Activated T-helper 9 cell treated with anti-CD3 and anti-CD28 coated beads, Interleukin-2, amount 50 U/mL, for 16 hours (primary cell): ENCODE measurements at places on chromosomes 11 and 22.

DNA sequence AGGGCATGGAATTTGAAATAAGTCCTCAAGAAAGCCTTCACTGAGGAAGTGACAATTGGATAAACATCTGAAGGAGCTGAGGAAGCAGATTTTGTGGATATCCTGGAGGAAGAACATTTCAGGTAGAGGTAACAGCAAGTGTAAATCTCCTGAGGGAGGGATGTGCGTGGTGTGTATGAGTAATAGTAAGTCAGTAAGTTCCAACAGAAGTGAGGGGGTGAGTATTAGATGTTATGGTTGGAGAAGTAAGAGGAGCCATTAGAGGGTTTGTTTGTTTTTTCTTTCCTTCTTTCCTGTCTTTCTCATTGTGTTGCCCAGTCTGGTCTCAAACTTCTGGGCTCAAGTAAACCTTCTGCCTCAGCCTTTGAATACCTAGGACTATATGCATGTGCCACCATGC lies 29.0 kb downstream of the ANKRD42 start:
- no peak for DNase-seq

- DNase-seq, result no peak
These were observed 17.3 kb downstream of the PHLDA2 start for GRCh38 chr11:2911785-2912391.

DNA sequence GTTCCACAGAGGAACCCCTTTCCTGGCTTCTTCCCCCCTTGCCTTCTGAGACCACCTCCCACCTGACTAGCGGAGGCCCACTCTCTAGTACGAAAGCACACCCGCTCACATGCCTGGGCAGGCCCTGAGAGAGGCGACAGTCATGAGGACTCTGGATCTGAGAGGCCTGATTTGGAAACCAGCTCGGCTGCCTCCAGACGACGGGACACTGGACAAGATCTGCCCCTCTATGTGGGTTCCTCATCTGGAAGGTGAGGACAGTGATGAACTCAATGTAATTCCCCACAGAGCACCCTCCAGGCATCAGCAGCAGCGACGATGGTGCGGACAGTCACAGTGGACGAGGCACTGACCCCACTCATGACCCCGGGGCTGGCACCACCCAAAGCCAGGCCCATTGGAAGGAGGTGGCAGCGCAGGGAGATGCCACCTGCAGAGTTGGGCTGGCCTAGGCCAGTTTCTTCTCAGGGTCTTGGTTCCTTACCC lies 7.5 kb downstream of the SULT4A1 start:
- no peak for DNase-seq

DNA sequence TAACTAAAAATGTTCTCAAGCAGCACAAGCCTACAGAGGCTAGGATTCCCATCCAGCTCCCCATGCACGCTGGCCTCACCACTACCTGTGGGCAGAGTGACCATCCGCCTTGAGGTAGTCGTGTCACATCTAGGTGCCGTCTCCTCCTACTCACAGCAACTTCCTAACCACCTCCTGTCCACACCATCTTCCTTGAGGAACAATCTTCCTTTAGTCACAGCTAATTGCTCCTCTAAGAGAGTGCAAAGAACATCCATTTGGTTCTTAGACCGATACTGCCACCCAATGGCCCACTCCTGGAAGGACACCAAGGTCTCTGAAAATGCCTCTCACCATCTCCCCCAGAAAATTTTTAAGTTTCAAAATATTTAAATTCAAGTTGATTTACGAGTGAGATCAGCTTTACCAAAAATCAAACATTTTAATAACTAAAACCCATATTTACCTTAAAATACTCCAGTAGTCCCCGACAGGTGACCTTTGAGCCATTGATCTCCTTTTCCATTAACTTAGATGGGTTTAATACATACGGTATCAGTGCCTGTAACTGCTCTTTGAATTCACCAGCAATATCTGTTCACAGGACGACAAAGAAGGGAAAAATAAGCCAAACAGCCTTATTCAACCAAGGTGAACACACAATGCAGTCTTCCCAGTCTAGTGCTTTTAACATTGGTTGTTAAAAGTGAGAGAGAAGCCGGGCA lies 21.7 kb upstream of the PLAAT3 start:
- peak; percentile 39 for DNase-seq

DNA sequence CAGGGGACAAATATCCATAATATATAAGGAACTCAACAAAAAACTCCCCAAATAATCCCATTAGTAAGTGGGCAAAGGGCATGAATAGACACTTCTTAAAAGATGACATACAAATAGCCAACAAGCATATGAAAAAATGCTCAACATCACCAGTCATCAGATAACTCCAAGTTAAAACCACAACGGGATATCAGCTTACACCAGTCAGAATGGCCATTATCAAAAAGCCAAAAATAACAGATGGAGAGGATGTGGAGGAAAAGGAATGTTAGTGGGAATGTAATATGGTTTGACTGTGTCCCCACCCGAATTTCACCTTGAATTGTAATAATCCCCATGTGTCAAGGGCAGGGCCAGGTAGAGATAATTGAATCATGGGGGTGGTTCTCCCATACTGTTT lies 350.1 kb downstream of the GUCY1A2 start:
- DNase-seq, result no peak

- DNase-seq, result no peak
These were observed 275.6 kb downstream of the GRM5 start for GRCh38 chr11:88790182-88790581.

DNA sequence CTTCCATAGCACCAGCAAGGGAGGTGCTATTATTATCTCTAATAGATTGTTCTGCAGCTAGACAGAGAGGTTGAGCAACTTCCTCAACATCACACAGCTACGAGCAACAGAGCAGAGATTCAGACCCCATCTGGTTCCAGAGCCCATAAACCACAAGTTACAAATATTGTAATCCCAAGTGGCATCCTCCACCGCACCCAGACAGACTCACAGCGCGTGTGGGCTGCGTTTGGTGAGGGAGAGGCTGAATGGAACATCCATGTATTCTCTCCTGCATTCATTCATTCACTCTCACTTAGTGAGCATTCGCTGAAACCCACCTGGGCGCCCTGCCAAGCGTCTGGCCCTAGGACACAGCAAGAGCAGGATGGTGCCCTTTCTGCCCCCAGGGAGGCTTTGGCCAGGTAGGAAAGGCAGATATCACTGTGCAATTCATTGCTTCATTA lies 33.5 kb downstream of the LIF start:
- DNase-seq, result no peak

DNA sequence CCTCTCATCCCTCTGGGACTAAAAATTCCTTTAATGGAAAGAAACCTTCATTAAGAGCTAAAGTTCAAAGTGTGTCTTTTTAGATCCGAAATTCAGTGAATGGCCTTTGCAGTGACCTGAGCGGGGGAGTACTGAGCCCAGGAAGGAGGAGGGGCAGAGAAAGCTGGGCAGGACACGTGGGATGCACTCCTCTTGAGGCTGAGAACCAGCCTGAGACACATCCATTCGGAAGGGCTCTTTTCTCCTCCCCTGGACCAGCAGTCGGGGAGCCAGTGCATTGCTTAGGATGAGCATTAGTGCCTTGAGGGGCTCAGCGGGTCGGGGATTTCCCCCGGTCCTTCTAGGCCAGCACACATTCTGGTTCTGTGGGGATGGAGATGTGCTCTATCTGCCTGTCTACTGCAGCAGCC lies 258.9 kb upstream of the B3GAT1 start:
- no peak for DNase-seq

DNA sequence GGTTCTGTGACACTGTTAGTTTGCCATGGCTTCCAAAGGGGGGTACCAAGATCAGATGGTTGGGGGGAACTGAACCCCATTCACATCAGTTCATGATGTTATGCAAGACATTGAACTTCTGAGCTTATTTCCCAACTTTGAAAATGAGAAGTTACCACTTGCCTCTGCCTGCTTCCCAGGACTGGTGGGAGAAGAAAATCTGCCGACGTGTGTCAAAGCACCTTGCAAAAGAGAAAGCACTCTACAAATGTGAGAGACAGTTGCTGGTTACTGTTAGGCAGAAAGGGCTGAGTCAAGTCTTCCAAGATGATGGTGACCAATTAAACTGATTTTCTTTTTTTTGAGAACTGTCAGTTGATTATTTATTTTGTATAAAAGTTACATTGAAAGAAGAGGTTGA lies 45.6 kb downstream of the SMCO4 start:
- DNase-seq, result no peak

DNA sequence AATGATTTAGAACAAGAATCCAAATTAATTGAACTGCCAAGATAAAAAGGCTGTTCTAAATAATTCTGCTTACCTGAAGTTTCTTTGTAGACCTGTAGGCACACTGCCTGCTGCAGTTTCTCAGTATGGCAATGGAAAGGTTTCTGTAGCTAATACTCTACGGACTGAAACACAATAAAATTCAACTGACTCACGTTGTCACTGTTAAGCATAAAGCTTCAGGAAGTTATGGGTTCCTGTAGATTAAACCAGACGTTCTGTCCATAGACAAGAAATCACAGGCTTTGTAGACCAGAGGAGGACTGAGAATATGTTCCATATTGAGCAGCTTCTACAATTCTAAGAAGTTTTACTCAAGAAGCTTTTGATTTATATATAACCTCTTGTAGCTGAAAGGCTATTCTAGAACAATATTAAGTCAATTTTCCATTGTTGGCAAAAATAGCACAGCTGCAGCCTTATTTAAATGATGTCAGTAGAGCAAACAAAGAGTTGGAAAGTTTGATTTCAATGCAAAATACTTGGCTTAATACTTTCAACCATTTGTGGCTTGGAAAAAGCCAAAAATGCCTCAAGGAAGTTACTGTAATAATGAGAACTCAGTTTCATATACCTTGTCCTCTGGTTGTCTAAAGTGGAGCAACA lies at the start of gene GLYATL2:
GLYATL2 (minus strand) TSS at position 344 of the 645 bp plus-strand sequence. CDS start 5,092 bp downstream, outside the sequence.
- DNase-seq, result no peak

- no peak for DNase-seq
These were observed 3.0 kb downstream of the TMEM80 start for GRCh38 chr11:698493-699115.

DNA sequence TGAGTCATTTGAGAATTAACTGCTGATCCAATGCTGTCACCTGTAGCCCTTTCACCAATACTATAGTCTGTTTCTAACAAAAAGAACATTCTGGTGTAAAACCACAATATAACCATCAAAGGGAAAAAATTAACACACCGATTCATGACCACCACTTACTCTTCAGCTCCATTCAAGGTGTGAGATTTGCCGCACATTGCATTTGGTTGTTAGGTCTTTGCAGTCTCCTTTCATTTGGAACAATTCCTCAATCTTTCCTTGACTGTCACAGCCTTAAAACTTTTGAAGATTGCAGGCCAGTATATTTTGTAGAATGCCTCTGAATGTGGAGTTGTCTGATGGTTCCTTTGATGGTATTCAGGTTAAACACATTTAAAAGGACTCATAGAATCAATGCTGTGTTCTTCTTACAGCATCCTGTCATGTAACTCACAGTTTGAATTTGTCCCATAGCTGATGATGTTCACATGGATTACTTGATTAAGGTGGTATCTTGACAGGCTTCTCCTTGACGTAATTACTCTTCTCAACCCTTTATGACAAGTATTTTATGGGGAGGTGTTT lies 63.6 kb downstream of the TNRC6B start:
- DNase-seq, result no peak

DNA sequence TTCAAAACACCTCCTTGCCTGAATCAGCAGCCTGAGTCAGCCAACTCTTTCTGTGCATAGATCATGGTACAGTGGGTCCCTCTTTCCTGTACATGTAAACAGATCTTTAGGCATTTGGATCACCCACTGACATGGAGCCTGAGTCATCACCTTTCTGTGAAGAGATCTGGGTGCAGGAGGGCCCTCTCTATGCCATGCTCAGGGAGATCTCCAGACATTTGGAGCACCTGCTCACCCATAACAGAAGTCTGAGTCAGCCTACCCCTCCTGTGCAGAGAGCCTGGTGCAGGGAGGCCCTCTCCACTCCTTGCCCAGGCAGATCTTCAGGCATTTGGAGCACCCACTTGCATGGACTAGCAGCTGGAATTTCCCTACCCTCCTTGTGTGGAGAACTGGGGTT lies 56.2 kb upstream of the GLYAT start:
- DNase-seq, result no peak

GRCh38 chr11:110446594-110446993 lies 16.8 kb downstream of the FDX1 start:
- DNase-seq, result no peak

- no peak for DNase-seq
These were observed 21.6 kb downstream of the NNMT start for GRCh38 chr11:114317787-114318137.

DNA sequence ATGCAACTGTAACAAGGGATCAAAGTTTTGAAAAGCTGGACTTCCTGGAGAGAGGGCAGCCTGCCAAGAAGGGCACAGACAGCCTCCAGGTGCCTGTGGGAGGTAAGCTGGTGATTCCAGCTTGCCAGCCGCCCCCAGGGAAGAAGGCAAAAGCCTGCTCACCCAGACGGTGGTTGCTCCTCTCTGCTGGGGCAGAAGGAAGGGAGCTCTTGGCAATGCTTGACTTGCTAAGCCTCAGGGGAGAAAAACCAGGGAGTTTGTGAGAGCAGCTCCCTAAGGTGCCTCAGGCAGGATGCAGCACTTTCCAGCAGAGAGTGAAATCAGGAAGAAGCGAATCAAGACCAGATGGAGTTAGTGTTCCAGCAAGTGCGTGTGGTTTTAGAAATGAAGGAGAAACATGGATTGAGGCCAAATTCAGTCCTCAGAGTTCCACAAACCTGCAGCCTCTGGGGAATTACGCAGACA lies 553.6 kb downstream of the BUD13 start:
- DNase-seq, result no peak

- no peak for DNase-seq
These were observed 223.2 kb downstream of the DYNC2H1 start for GRCh38 chr11:103332409-103332808.

GRCh38 chr11:1224111-1224490 lies 1.2 kb downstream of the MUC5B start:
- no peak for DNase-seq

- no peak for DNase-seq
These were observed 51.0 kb downstream of the NF2 start for GRCh38 chr22:29654420-29654819.

DNA sequence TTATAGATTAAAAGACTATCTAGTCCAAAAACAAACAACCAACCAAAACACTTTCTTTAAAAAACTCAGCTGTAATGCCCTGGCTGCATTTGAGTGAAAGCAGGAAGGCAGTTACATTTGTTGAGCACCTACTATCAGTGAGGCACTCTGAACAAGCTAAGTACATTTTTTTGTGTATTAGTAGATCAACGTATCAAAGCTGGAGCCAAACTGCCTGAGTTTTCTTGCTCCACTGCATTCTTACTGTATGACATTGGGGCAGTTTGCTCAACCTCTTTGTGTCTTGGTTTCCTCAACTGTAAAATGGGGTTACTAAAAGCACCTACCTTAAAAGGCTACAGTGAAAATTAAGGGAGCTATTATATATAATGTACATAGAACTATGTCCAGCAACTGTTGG lies 22.0 kb downstream of the COA4 start:
- DNase-seq, result no peak

DNA sequence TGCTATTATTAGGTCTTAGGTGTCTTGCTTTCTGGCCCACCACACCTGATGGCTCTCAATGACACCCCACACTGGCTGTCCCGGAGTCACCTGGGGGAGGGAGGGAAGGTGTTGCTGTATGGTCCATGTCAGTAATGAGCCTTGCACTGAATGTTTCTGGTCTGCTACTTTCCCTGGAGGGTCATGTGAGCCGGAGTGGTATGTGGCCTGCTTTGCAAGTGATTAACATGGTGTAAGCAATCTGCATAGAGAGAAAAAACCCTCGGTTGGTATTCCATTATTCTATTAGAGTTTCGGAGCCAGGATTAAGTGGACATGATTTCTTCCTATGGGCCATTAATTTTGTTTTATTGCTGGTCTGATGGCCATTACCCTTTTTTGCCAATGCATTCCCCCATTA lies 63.9 kb downstream of the PKNOX2 start:
- DNase-seq, result no peak

- no peak for DNase-seq
These were observed at the start of gene TPH1 for GRCh38 chr11:18046116-18046777. Gene TPH1 (minus strand): TSS chr11:18046269. CDS start chr11:18040762, 5,507 bp downstream.
